ENCODE measurements at places on chromosomes 2 and 18.
A peak's percentile ranks its signal among the peaks of the same experiment; 100 is the strongest.

- DNase-seq = no peak
These were observed 700.6 kb upstream of the ZEB2 start for GRCh38 chr2:145220496-145220895.

GRCh38 chr18:7626175-7626921 lies 59.2 kb downstream of the PTPRM start:
- DNase-seq = no peak

DNA sequence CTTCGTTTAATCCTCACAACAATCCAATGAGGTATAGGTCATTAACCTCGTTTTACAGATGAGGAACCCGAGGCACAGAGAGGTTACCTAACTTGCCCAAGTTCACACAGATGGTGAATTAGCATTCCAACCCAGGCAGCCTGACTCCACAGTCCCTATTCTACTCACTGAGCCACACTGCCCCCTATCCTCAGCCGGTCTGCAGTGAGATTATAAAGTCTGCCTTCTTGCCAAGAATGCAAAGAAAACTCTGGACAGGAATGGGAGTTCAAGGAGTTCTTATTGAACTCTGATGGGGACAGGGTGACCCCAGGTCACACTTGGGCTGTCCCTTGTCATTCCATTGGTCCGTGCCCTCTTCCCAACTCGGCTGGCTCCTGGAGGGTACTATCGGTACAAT lies 118.1 kb upstream of the MSH6 start:
- no peak for DNase-seq

GRCh38 chr2:236673126-236673822 lies 103.6 kb downstream of the ACKR3 start:
- no peak for DNase-seq

DNA sequence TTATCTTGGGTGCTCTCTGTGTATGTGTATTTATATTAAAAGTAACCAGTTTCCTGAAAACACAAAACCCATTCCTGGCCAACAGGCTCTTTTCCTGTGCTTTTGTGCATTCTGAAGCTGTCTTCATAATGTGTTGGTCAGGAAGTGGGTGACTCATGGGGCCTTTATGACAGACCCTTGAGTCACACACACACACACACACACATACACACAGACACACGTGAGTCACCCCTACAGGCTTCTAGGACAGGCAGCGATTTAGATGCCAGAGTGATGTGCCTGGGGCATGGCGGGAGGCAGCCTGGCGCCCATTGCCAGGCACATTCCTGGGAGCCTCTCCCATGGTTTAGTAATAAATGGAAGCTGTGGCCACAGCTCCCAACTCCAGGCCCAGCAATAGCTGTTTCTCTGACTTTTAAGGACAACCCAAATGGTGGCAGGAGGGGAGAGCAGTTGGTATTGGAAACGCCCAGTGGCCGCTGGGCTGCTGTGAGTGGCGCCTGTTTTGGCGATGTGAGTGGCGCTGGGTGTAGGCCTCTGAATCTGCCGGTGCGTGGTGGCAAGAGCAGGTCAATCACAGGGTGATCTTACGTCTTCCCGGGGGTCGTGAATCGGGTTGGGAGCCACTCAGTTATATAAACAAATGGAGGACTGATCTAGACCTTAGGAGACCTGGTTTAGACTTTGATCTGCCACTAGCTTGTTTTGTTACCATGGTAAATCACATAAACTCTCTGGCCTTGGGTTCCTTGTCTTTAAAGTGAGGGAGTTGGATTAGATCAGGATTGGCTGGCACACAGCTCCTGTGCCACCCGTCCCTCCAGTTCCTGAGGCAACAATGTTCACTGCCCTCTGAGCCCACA lies 150.7 kb upstream of the DLX2 start:
- DNase-seq = peak; percentile 95

DNA sequence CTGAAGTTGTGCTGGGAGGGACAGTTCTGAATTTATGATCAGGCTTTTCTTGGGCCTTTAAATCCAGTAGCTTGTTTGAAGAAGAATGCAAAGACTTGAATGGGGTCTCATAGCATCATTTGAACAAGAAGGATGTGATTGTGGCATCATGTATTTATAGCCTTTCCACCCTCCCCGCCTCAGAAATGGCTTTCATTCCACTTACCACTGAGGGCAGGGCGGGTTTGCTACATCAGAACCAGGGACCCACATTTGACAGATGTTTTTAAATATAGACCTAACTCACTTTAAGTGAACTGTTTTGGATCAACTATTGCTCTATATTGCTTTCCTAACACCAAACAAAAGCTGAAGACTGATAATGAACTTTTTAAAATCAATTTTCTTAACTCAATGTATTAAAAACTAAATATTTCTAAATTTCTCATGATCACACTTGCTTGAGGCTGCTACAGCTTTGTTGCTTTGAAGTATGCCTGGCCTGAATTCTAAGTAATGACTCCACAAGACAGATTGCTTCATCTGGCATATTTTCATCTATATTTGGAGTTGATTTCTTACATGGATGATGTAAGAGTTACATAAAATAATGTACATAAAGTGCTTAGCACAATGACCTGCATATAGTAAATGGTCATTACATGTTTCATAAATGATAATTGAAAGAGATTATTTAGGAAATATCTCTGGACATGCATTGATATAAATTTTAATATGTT lies 1552.9 kb upstream of the SLC39A10 start:
- peak; percentile 21 for DNase-seq

DNA sequence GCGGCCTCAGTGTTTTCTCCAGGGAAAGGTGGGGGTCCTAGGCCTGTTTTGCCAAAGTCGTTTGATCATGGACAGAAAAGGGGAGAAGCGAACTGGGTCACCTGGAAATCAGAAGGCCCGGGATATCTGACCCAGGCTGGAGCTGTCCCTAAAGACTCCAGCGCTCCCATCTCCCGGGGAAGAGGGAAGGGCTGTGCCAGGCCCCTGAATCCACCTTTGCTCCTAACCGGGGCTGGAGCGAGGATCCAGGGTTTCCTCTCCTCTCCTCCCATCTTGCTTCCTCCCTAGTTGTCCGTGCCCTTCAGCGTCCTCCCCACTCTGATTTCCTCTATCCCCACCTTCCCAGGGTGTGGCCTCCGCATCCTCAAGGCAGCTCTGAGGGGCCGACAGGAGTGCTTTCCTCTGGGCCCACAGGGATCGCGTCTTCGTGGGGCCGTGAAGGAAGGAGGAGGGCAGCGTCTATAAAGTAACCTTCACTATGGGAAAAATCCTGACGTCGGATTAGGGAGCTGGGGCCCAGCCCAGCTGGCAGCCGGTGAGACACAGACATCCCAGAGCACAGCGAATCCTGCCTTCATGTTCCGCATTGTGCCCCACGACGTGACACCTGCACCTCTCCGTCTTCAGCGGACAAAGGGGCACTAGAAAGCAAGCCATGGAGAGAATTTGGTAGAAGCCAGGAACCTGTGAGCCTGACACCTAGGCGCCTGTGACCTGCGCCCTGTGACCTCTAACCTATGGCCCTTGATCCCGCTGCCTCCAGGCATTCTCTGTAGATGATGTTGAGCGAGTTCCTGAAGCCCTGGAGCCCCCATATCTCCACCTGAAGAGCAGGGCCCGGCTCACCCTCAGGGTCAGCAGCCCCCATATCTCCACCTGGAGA lies 212.7 kb upstream of the SALL3 start:
- no peak for DNase-seq
